ENCODE measurements at places on chromosomes 3 and 15. TPM values are rescaled to one million over a fixed set of nuclear protein-coding genes. Genes with fewer than 3 reads are reported as not detected.
A peak's percentile ranks its signal among the peaks of the same experiment; 100 is the strongest.

Gene ALG3
- total RNA-seq: 36.9 TPM

Gene MOBP
- not detected for total RNA-seq

Gene XCR1
- under 0.01 TPM for total RNA-seq

GRCh38 chr3:122357828-122358702 is 25.0 kb downstream of the MIX23 start:
- DNase-seq: peak; percentile 43

GRCh38 chr15:57553526-57553925 is 38.2 kb upstream of the MYZAP start:
- no peak for DNase-seq

DNA sequence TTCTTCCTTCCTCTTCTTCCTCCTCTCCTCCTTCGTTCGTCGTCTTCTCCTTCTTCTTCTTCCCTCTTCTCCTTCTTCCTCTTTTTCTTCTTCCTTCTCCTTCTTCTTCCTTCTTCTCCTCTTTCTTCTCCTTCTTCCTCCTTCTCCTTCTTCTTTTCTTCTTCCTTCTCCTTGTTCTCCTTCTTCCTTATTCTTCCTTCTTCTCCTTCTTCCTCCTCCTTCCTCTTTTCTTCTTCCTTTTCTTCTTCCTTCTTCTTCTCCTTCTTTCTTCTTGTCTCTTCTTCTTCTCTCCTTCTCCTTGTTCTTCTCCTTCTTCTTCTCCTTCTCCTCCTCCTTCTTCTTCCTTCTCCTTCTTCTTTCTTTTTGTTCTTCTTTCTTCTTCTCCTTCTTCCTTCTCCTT is 35.3 kb downstream of the SPG21 start:
- DNase-seq: no peak

Measured in bronchial epithelial cell (primary cell).